ENCODE measurements at places on chromosomes 13 and 19. TPM values are rescaled to one million over a fixed set of nuclear protein-coding genes. Genes with fewer than 3 reads are reported as not detected.

Gene GJB6
- not detected for total RNA-seq

Gene CNOT3
- total RNA-seq, result 5.3 TPM

Gene ADGRE3
- total RNA-seq, result not detected

Gene CACNG7
- 1.3 TPM for total RNA-seq
